Posterior vena cava (tissue), 2 donors: ENCODE measurements at places on chromosomes 6 and 20. TPM values are rescaled to one million over a fixed set of nuclear protein-coding genes. Genes with fewer than 3 reads are reported as not detected.

DNA sequence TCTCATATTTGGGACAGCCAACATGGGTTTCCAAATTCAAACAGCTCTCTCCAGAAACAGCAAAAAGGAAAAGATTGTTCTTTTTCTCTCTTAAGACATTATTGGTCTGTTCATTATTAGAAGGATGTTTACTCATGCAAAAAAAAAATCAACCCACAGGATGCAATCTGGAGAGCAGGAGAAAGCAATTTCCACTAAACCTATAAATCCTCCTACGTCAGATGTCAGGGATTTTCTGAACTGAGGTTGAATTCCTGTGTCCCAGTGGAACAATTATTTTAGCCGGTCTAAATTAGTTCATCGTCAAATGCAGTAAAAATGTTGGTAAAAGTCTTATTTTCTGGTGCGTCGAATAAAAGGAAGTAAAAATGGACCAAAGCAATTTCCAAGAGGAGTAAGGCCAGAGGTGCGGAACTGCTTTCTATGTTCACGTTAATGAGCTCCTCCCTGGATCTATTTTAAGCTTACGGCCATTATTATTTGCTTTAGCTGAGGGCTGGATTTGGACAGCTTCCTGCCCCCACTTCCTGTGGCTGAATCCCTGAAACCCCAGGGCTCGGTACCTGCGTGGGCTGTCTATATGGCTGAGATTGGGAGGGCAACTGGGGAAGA lies at the start of gene GABRR1:
Gene GABRR1, minus strand, starts transcription at position 60 of the 612 bp plus-strand sequence. Its CDS starts 36 bp downstream, at position 24.
- no peak for DNase-seq

GRCh38 chr6:147563472-147563871 lies 55.0 kb downstream of the SAMD5 start:
- DNase-seq = no peak

DNA sequence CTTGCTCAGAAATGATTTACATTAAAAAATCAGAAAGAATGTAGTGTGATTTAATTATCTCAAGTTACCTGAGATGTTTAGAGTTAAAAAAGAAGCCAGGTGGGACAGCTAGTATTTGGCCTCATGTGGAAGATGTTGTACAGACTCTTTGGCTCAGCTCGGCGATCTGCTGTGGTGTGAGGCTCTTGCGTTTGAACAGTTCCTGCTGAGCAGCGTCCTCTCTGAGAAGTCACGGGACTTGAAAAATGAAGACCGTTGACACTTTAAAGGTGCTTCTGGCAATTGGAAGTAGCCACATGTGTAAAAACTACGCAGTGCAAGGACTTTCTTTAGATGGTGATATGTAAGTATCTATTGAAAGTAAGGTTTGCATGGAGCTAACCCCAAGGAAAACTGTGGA lies 169.0 kb downstream of the BACH2 start:
- no peak for DNase-seq

The NNAT gene
- total RNA-seq = 0.65 TPM

The GMPR gene
- total RNA-seq = 14.0 TPM

GRCh38 chr6:16759646-16760515 lies 1.4 kb downstream of the ATXN1 start:
- peak; percentile 97 for DNase-seq

GRCh38 chr20:43739148-43739749 lies 12.4 kb upstream of the GTSF1L start:
- DNase-seq = no peak

GRCh38 chr6:25043892-25044291 lies 108.1 kb upstream of the RIPOR2 start:
- DNase-seq = no peak

DNA sequence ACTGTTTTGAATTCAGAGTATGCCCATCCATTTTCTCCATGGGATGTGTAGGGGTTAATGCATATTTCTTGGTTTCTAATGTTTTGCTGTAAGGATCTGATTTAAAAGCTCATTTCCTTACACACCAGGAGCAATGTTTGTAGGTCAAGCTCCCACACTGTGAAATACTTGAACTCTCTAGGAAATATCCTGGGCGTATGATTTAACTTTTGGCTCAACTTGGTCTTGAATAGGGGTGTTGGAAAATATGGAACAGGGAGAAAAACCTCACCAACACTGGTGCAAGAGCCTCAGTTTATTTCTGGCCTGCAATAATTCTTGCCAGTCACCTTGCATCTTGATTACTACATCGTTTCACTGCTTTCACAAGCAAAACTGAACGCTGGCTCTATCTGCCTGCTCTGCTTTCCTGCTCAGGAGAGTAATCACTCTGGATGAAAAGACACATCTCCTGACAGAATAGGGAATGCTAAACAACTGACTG lies 25.1 kb upstream of the RFPL4B start:
- no peak for DNase-seq

GRCh38 chr20:63320041-63320511 lies 27.1 kb downstream of the COL20A1 start:
- DNase-seq = peak; percentile 76

The NOTCH4 gene
- 24.1 TPM for total RNA-seq

The NXT1 gene
- total RNA-seq = 14.6 TPM

- no peak for DNase-seq
These were observed 34.5 kb upstream of the HBS1L start for GRCh38 chr6:135088818-135089809.

- no peak for DNase-seq
These were observed 523.1 kb downstream of the HTR1B start for GRCh38 chr6:76940191-76940590.

DNA sequence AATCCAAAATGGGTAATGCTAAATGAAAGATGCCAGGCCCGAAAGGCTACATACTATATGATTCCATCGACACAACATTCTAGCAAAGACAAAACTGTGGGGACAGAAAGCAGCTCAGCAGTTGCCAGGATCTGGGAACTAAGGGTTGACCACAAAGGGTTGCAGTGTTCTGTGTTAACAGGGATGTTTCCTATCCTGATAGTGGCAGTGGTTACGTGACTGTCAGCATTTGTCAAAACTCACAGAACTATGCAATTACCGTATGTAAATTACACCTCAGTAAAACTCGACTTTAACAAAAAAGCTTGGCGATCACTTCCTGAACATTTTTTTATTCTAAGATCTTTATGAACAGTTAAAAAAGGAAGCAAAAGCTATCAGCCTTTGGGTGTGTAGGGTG lies 83.9 kb downstream of the BANF2 start:
- no peak for DNase-seq

DNA sequence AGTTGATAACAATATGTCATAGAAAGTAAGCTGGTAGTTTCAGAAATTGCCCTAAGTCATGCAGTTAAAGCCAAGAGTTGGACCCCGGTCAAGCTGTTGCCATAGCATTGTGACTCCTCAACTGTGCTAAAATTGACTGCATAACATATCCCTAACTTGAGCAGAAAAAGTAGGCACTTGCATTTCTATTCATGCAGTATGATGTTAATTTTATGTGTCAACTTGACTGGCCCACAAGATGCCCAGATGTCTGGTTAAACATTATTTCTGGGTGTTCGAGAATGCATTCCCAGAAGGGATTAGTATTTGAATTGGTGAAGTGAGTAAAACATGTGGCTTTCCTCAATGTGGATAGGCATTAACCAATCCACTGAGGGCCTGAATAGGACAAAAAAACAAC lies 136.4 kb downstream of the GPR63 start:
- DNase-seq = no peak

GRCh38 chr6:169051371-169051770 lies 202.3 kb downstream of the THBS2 start:
- DNase-seq = no peak

The CDSN gene
- total RNA-seq = not detected

DNA sequence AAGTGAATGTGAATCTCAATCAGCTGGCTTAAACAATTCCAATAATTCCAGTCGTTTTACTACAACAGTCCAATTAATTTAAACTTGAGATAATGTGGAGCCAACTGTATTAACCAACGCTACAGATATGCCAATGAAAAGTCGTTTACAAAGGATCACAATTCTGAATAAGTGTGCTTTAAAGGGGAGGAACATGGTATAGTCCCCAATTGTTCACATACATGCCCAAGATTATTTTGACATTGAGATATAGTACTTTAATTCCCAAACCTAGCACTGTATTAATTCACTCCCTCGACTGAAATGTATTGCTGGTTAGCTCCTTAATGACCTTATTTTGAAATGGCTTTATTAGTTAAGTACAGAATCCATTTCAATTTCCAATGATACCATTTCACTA lies 2.5 kb downstream of the AKIRIN2 start:
- DNase-seq = no peak

DNA sequence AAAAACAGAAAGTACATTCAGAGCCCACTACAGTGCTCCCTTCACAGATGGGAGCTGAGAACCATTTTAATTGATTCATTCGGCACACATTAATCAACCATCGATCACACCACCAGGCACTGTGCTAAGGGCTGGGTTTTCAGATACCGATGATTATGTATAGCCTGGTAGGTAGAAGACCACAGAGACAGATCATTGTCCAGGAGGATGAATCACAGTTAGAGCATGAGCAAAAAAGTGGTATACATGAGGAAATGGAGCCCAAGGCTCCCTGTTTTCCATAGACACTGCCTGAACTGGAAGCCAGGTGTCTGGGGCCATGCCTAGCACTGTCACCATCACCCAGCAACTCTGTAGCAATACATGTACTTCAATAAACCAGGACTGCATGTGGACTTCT lies 9.0 kb upstream of the PRDM1 start:
- DNase-seq = no peak

The CCN6 gene
- not detected for total RNA-seq

DNA sequence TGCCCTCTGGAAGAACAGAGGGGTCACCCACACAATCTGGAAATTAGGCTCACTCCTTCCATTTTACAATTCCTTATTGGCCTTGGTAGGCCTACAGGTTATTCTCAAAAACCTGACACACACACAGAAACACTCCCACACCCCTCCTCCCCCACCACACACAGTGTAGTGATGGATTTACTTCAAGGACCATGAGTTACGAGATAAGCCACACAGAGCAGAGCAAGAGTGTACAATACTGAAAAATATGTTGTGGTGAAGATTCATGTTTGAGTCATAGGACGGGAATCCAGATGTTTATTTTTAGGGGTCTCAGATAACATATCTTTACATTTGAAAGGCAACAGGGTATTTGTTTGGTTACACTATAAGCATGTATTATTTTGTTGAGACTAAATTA lies 291.9 kb downstream of the PLCB1 start:
- no peak for DNase-seq

GRCh38 chr6:107632381-107633136 lies 142.6 kb downstream of the SOBP start:
- DNase-seq = no peak

The AKIRIN2 gene
- 32.7 TPM for total RNA-seq

DNA sequence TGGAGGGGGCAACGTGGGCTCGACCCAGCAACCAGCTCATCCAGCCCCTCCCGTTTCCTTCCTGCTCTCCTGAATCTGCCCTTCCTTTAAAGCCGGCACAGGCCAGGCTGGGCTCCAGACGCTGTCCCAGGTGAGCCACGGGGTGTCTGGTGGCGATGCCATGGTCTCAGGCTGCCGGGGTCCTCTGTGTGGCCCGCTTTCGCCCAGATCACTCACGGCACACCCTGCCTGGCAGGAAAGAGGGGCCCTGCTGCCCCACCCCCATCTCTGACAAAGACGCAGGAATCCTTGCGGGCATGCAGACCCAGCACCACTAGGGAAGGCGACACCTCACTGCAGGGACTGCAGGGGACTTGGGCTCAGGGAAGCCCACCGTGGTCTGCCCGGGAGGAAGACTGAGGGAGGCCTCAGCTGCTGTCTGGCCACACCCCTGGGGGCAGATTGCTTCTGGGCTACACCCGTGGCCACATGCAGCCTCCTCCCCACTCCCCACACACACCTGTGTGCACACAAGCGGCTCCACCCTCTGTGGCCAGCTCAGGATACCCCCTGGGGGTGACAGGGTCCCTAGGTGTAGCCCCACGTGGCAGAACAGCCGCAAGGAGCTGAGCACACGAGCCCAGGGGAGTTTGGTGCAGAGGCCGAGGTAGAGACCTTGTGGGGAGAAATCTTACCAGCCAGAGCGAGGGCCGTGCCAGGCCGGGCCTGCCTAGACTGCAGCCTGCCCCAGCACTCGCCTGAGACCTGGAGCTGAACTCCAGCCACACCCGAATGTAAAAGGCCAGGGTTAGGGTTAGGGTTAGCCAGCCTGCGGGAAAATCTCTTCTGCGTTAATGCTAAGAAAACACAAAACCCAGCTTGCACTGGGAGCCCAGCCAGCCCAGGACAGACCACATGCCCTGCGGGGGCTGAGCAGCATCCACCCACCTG lies 104.6 kb downstream of the DLL1 start:
- peak; percentile 73 for DNase-seq

The ADGRF4 gene
- total RNA-seq = 0.19 TPM

- no peak for DNase-seq
These were observed 588 bp upstream of the NCOA3 start for GRCh38 chr20:47501116-47501481.

The MUCL3 gene
- not detected for total RNA-seq

GRCh38 chr20:58099956-58100730 lies 128.3 kb downstream of the ANKRD60 start:
- DNase-seq = no peak

The RFX6 gene
- total RNA-seq = not detected

The CD93 gene
- 88.2 TPM for total RNA-seq

DNA sequence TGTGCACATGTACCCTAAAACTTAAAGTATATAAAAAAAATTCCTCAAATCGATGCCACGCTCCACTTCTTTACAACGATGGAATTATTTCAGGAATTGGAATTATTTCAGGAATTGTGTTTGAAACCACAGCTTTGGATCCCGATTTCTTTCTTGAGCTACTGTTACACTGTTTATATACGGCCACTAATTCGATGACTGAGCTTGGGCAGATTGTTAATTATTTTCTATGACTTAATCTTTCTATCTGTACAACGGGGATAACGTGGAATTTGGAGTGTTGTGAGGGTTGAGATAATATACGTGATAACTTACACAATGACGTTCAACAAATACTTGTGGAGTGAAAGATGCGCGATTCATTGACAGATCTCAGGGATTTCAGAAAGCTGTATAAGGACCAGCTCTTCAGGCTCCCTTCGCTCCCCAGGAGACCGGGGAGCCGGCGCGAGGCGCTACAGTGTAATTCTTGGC lies 171.3 kb downstream of the SLC16A10 start:
- no peak for DNase-seq

DNA sequence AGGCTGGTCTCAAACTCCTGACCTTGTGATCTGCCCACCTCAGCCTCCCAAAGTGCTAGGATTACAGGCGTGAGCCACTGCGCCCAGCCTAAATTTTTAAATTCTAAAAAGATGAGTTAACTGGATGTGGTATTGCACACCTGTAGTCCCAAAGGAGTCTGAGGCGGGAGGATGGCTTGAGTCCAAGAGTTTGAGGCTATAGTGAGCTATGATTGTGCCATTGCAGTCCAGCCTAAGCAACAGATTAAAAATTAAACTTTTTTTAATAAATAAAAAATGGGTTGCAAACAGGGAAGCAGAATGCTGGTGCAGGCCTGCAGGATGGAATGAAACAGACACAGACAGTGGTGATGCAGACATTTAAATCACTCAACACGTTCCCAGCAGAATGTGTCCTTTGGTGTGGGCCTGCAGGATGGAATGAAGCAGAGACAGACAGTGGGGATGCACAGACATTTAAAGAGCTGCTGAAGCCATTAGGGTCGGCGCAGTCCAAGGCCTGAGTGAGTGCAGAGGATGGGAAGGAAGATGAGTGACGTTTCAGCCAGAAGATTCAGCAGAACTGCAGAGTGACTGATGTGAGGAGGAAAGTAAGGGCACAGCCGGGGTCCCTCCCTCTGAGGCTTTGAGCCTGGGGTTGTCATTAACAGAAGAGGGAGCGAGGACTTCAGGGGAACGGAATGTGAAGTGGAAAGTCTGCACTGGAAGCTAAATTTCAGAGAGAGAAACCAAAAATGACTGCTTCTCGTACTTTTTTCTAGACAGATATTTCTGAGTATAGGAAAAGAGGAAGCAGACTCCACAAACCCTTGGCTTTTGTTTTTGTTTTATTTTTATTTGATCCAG lies 117.5 kb downstream of the RIN2 start:
- DNase-seq = no peak
